ENCODE measurements at places on chromosomes 7 and 10.

DNA sequence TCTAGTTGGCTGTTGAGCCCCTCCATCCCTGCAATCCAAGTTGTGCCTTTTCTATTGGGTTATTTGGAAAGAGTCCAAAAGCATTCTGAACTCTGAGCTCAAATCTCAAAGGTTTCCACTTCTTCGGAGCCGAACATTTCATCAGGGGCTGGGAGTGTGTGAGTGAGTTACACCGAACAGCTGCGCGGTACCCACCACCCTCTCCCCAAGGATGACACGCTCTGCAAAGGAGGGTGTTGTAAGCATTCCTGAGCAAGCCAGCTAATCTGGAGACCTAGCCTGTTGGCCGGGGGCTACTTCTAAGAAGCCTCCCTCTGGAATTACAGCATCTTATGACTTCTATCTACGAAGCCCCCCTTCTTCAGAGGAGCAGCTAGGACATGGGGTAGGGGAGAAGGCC lies 270.5 kb downstream of the CREB5 start:
- no peak for DNase-seq

- DNase-seq: no peak
Observed at GRCh38 chr10:5297466-5297865, 67.3 kb upstream of the UCN3 start.

DNA sequence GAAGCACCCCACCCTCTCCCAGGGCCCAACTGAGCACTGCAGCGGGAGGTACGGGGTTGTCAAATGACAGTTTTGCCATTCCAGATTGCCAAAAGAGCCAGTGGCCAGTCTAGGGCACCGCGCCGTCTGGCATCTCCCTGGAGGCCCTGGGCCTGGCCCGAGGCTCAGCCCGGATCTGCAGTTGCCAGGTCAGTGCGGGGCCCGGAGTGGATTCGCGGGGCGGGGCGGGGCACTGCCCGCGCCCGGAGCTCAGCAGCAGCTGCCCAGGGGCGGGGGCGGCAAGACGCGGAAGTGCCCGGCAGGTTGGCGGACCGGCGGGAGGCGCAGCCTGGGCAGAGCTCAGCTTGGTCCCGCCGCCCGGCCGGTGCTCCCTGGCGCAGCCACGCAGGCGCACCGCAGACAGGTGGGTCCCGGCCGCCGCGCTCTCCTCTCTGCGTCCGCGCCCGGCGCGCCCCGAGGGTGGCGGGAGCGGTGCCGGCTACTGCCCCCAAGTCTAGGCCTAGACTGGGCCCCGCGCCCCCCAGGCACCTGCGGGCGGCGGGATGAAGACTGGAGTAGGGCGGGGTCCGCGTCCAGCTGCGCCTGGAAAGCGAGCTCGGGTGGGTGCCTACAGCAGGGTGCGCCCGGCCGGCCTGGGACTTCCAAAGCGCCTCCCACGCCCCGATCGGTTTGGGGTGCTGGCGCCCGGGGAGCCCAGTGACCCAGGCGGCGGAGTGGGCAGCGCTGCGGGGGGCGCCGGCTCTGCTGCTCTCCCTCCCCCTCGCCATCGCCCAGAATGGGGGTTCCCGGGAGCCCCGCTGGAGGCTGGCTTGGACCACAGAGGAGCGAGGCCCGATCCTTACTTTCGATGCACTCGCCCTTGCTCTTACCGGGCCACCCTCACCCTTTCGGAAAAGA lies at the start of gene IRF5:
Gene IRF5, plus strand, starts transcription at position 281 of the 897 bp plus-strand sequence. CDS start 4,155 bp downstream, outside the sequence.
- DNase-seq: no peak

GRCh38 chr10:24000271-24000813 lies 208.6 kb upstream of the KIAA1217 start:
- no peak for DNase-seq

- DNase-seq: no peak
Observed at GRCh38 chr7:2928256-2928612, 84.1 kb upstream of the GNA12 start.

DNA sequence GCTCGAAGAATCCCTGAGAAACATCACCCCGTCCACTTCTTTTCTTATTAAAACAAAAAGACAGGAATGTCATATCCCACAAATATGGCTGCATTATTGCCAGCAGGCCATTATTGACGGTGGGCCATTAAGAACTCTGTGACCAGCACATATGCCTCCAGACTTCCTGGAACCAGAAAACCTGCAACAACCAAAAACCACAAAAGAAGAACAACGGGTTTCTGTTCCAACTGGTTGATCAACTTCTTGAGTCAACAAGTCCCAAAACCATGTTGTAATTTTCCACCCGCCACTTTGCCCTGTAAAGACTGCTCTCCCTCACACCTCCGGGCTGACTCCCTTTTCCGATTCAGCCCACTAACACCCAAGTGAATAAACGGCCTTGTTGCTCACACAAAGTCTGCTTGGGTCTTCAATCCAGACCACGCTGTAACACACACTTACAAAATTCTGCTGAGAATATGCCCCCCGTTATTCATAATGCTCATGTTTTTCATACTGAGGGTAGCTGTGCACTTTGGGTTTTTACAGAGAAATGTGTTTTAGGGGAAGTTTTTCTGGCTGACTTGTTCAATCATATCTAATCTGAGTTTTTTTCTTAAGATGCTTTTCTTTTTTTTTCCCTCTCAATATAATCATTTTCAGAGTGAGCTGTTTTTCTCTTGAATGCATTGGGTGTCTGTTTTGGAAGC lies 20.7 kb downstream of the ZNF107 start:
- DNase-seq: no peak

GRCh38 chr10:30434273-30435072 lies 489 bp downstream of the MAP3K8 start:
- DNase-seq: peak; percentile 73
